ENCODE measurements at places on chromosomes 6 and 20.
A peak's percentile ranks its signal among the peaks of the same experiment; 100 is the strongest.

- DNase-seq: no peak
These were observed 136.6 kb downstream of the SYNDIG1 start for GRCh38 chr20:24605937-24606455.

DNA sequence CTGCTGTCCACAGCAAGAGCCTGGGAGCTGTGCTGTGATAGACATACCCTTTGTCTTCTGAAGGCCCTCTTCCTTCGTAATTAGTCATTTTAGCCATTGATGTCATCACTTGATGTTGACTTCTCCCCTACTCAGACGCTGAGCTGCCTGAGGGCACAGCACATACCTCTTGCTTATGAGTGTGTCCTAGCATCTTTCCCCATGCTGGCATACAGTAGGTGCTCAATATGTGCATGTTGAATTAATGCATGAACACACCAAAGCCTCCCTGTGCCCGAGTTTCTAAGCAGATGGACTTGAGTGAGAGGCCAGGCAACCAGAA lies 35.8 kb upstream of the FAM83D start:
- DNase-seq: no peak

DNA sequence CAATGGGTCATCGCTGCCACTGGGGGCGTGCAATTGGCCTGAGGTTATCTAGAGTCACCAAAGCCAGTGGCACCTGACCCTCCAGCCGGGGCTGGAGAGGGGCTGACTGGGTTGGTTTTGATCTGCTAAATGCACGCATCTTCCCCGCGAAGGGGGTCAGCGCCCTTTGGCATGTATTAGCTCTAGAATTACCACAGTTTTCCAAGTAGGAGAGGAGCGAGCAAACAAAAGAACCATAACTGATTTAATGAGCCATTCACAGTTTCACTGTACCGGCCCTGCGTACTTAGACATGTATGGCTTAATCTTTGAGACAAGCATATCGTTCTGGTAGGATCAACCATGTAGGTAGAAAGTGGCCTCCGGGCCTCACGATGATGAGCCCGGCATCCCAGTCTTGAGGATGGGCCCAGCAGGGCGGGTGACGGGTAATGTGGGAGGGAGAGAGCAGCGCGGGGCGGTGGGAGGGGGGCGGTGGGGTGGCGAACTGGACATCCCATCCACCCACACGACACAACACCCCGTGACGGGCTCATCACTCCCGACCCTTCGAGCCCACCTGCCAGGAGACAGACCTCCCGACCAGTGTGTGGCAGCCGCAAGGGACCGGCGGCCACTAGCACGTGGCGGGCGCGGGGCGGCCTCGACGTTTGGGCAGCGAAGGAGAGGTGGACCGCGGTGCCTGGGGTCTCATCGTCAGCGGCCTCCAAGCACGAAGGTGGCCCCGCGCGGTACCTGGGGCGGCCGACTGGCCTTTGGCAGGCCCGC lies 1957.5 kb upstream of the DEFB115 start:
- no peak for DNase-seq

DNA sequence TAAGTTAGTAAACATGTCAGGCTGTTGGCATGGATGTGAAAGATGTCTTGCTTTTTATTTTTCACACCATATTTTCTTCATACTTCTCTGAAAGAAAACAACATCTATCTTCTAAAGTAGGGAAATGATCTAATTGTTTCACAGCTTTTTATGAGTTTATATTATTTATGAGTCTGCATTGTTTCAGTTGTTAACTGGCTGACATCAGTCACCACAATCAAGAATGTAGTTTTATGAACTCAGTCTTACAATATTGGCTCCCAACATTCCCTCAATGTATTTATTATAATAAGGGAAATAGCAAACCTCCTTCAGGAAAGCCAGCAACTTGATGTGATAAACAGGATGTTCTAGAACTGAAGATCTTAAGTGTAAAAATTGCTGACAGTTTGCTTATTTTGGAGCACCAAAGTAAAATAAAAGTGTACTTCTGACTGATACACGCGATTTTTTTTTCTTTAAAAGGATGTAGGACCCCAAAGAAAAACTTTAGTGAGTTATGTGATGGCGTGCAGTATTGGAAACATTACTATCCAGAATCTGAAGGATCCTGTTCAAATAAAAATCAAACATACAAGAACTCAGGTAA lies 106.0 kb downstream of the ADGRG6 start:
- no peak for DNase-seq

- DNase-seq: no peak
These were observed 14.6 kb upstream of the PHF20 start for GRCh38 chr20:35757098-35757705.

- no peak for DNase-seq
These were observed 274.2 kb upstream of the CDH4 start for GRCh38 chr20:60977901-60978300.

DNA sequence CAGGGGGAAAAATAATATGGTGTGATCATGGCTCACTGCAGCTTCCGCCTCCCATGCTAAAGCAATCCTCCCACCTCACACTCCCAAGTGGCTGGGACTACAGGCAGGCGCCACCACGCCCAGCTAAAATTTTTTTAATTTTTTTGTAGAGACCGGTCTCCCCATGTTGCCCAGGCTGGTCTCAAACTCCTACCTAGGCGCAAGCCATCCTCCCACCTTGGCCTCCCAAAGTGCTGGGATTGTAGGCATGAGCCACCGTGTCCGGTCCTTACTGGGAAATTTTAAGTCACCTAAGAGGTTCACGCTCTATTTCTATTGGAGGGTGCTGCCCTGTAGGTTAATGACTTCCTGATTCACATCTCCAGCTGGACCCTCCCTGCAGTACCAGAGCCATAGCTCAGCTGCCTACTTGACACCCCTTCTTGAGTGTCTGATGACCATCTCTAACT lies 626 bp upstream of the CDK5RAP1 start:
- no peak for DNase-seq

GRCh38 chr6:167474725-167475124 lies 149.8 kb downstream of the TTLL2 start:
- no peak for DNase-seq

DNA sequence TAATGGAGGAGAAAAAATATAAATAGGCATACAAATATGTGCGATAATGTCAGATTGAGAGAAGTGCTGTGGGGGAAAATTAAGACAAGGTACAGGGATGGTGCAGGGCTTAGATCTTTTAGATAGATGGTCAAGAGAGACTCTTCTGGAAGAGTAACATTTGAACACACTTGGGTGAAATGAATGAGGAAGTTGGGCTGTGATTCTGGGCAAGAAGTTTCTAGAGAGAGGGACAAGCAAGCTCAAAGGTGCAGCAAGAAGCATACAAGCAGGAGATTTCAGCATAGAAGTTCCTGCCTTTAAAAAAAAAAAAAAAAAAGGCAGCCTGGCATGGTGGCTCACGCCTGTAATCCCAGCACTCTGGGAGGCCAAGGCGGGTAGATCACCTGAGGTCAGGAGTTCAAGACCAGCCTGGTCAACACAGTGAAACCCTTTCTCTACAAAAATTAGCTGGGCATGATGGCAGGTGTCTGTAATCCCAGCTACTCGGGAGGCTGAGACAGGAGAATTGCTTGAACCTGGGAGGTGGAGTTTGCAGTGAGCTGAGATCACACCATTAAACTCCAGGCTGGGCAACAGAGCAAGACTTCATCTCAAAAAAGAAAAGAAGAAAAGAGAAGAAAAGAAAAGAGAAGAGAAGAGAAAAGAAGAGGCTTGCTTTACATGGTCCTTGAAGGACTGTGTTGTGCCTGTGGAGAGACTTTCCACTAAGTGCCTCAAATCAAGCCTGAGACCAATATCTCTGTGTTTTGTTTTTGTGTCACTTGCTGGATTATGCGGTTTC lies 9.7 kb upstream of the CD83 start:
- DNase-seq: no peak

DNA sequence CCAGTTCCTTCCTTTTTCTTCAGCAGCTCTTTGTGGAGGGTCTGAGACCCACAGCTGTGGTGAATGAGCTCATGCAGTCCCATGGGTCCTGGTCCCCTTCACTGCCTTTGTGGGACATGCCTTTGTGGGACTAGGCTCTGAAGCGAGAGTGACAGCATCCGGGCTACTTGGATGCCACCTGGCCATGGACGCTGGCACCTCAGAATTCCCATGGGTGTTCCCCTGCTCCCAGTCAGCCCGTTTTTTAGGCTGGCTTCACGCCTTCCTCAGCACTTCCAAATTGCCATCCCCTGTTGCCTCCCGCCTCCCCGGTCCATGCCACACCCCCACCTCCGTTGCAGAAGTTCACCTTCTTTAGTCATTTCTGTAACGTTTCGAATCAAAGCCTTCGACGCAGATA lies 45.1 kb downstream of the RAMACL start:
- no peak for DNase-seq

DNA sequence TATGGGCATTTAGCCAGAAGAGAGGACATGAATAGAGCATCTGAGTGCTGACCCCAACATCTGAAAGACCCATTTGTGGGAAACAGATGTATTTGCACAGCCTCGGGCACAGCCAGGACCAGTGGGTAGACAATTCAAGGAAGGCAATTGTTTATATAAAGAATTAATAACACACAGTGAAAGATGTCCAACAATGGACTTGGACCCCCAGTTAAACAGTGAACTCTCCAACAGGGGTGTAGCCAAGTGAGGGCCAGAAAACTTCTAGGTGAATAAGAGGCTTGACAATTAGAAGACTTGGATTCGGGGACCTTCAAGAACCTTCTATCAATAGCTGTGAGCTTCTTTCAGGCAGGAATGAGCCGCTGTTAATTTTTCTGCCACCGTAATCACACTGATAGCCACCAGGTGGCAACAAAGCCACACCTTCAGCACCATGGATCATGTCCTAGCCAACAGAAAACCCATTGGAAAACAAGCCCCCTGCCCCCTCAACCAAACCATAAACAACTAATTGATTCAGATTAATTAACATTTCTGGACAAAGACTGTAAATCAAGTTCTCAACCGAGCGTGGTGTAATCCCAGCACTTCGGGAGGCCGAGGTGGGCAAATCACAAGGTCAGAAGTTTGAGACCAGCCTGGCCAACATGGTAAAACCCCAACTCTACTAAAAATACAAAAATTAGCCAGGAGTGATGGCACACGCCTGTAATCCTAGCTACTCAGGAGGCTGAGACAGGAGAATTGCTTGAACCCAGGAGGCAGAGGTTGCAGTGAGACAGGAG lies 8.8 kb upstream of the SRSF6 start:
- DNase-seq: peak; percentile 26

DNA sequence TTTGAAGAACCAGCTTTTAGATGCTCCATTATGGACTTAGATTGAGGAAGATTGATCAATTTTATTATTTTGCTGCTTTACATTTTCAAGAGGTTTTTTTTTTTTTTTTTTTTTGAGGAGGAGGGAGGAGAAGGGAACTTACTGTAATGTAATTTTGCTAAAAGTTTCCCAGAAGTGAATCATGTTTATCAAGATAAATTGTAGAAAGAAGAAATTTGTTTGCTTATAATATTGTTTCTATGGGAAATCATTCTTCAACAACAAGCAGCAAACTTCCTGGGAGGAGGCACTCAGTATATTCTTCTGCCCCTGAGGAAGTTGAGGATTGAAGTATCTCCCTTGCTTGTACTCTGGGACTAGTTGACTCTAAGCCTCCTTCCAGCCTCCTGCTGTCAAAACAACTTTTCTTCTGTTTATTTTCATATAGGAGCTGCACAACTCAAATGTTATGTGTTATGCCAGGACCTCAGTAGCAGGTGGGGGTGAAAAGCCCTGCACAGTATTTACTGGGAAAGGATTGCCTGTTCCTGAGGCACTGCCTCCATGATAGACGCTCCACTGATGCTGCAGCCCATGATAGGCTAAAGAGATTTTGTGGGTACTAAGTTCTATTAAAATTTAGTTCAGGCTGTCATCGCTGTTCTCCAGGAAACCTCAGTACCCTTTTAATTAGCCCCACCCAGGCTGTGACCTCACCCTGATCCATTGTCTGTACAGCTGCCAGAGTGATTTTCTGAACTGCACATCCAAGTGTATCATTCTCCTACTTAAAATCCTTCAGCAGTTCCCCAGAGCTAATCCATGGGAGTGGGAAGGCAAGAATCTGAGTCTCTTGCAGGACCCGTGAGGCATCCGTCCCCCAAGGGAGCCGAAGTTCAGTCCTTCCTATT lies 51.9 kb downstream of the CARMIL1 start:
- no peak for DNase-seq

- no peak for DNase-seq
These were observed 661.6 kb downstream of the DHX35 start for GRCh38 chr20:39623584-39624234.

- DNase-seq: no peak
These were observed 9.0 kb upstream of the BTN3A1 start for GRCh38 chr6:26392932-26393636.

GRCh38 chr6:147868427-147869190 lies 360.1 kb downstream of the SAMD5 start:
- DNase-seq: no peak

DNA sequence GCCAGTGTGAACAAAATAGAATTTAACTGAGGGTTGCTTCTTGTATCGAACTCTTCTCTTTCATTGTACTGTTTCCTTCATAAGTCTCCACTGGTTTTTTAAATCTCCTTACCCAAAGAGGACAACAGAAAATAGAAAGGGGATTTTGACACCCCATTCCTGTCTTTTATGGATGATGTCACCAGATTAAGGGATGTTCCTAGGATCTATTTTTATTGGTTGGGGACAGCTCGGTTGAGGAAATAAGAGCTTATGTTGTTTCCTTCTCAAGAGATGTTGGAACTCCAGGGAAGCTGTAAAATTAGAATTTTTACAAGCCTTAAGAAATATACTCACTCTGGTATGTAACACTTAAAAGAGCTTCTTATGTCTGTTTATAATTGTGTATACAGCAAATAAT lies 171.5 kb downstream of the PHF3 start:
- DNase-seq: no peak

GRCh38 chr20:38878866-38879265 lies 47.4 kb upstream of the FAM83D start:
- peak; percentile 44 for DNase-seq

DNA sequence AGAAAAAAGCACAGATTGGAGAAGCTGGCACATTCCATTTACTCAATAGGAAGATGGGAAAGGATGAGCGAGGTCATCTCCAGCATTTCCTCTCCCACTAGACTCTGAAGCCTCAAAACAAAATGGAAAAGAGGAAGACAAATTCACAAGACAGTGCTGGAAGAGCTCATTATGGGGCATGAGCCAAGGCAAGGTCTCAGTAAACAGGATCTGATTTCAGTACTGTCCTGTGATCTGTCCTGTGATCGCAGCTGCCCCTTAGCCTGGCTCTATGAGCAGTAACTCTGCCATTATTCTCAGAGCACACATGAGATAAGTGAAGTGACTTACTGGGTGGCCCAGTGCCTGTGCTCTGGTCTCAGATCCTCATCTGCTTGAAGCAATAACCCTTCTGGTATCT lies 68.1 kb upstream of the SLC4A11 start:
- DNase-seq: no peak

DNA sequence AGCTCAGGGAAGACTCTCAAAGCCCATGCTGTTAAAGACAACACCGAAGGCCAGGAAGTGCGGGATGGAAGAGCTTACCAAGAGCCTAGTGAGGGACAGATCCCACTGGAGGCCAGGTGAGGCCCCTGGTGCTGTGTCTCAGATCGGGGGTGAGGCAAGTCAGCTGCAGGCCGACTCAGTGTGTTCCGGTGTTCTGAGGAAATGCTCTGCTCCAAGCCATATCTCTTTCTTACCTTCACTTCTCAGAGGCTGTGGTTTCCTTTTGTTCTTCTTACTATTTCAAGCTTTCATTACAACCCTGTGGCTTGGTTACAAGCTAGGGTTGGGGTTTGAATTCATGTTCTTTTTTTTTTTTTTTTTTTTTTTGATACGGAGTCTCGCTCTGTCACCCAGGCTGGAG lies 114.3 kb upstream of the ZFP64 start:
- no peak for DNase-seq

All from neuronal stem cell (in vitro differentiated cells).